ENCODE measurements at places on chromosomes 5 and 9.

- DNase-seq, result no peak
These were observed at the start of gene SMIM33 for GRCh38 chr5:139470821-139471300. TSS of gene SMIM33 (plus strand) at chr5:139471004. CDS start at chr5:139471122, 118 bp downstream.

DNA sequence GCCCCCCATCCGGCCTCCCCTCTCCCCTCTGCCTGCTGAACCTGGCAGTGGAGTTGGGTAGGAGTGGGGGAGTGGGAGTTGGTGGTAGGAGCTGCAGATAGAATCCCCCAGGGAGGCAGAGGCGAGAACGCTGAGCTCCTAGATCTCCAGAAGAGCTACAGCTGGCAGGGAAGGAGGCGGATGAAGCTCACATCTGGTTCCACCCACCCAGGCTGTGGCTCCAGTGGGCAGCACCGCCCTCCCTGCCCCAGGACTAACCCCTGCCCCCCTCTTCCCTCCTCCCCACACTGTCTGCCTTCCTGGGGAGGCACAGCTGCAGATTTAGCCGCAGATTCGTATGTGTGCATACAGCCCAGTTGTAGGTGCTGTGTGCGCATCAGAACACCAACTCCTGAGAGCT, 34.2 kb downstream of the C9orf50 start:
- no peak for DNase-seq

DNA sequence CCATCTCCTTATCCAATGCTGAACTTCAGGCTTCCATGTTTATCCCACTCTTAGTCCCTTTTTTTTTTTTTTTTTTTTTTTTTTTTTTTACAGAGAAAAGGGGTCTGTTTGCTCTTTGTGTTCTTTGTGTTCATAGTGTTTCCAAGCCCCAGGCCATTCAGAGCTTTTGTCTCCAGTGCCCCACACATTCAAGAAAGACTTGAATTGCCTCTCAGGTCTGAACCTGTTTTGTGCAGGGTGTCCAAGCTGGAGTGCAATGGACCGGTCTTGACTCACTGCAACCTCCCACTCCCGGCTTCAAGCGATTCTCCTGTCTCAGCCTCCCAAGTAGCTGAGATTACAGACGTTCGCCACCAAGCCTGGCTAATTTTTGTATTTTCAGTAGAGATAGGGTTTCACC, 191.2 kb downstream of the PALM2AKAP2 start:
- no peak for DNase-seq

- DNase-seq, result no peak
These were observed 95.9 kb upstream of the MVB12B start for GRCh38 chr9:126230692-126231091.

- DNase-seq, result no peak
These were observed 9.8 kb upstream of the UBE2D2 start for GRCh38 chr5:139551191-139551889.

DNA sequence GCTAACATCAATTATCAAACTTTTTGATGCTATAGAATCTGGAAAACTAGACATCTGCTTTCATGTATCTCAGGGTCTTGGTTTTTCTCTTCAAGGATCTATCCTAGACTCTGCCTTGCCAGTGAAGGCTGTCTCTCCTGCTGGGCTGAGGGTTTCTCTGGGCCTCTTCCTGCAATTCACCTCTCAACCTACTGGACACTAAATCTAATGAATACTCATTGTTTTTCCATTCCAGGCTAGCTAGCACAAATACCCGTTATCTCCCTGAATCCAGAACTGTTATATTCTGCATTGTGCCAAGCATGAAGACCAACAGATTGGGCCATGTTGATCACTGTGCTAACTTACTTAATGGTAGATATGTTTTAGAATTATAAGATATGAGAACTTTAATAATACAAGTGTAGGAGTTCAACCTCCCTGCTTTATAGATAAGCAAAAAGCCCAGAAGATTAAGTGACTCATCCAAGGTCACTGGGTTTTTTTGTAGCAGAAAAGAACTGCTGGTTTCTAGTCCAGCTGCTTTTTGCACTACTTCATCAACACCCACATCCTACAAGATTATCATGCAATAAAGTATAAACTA, 56.5 kb upstream of the RNF38 start:
- no peak for DNase-seq

- no peak for DNase-seq
These were observed 73.0 kb downstream of the ENC1 start for GRCh38 chr5:74567411-74567995.

DNA sequence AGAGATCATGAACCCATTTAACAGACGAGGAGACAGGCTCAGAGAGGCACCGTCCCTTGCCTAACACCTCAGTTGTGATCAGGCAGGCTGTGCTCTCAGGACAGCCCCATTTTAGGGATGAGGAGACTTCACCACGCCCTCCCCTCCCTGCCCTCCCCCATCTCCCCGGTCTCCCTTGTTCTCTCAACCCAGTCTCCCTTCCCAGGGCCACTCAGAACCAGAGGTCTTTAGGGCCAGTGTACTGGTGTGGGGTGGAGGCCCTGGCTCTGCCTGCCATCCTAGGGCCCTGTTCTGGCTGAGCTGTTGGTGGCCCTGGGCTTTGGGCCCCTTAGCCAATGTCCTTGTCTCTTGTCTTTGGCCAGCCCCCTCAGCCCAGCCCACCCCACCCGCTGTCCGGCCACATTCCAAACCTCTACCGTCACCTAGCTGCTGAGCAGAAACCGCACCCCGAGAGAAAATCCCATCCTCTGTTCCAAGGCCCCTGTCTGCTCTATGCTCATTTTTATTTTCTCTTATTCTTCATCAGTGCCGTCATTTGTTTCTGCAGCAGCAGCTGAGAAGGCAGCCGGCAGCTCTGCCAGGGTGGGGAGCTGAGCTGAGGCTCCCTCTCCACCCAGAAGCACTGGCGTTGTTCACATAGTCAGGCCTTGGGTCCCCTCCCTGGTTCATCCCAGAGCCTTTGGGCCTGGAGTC, 33.9 kb downstream of the OLFML2A start:
- no peak for DNase-seq

GRCh38 chr9:36816371-36816770, 217.7 kb downstream of the PAX5 start:
- DNase-seq, result no peak

GRCh38 chr9:126471084-126471624, 142.6 kb upstream of the LMX1B start:
- no peak for DNase-seq

- DNase-seq, result peak; percentile 47
These were observed 229.4 kb downstream of the DMAC1 start for GRCh38 chr9:7570107-7570720.

DNA sequence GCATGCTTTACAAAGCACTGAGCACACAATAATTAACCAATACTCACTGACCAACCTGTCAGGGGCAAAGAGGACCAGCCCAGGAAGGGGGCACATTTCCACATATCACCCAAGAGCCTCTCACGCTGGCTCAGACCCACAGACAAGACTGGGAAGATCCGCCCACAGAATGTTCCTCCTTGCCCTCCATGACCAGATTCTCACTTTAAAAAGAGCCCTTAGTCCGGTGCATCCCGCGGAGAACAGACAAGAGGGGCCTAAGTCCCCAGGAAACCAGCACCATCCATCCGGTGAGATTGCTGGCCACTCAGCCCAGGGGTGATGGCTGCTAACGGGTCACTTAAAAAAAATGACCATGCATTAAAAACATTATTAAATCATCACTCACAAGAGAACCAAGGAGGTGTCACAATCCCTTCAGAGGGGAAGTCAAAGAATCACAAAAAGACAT, 32.9 kb downstream of the SEMA4D start:
- DNase-seq, result no peak

GRCh38 chr9:129694243-129694646, 28.8 kb downstream of the PRRX2 start:
- DNase-seq, result no peak

GRCh38 chr9:101366038-101366756, 18.6 kb downstream of the BAAT start:
- DNase-seq, result no peak

- no peak for DNase-seq
These were observed 5.3 kb upstream of the IRX1 start for GRCh38 chr5:3590161-3590966.

DNA sequence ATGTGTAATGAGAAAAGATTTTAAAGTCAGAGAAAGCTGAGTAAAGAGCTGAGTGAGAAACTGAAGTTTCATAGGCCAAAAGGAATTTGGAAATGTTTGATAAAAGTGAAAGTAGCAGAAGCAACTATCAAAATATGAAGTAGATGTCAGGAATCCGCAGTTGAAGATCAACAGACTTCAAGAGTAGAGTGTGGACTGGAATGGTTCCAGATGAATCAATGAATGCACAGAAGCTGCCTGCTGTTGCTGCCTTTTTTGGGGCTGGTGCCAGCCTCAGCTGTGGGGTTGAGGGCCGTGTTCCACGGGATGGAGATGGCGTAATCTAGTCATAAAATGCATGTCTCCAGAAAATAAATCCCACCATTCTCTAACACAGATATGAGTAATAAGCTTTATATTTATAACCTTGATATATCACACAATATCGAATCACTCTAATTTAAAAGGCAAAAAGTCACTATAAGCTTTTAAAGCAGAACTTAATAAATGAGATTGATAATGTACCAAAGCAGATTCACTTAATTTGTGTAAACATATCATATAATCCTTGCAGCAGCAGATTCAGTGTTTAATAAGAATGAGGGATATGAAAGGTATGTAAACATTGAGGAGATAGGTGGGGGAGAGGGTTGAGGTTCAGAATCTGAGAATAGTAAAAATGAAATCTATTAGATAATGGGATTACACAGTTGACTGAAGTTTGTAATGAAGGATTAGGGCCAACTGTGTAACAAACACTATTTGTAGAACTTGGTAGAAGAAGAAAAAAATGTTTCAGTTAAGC, 652.3 kb upstream of the FTMT start:
- DNase-seq, result no peak

- DNase-seq, result no peak
These were observed 118.7 kb upstream of the BOD1 start for GRCh38 chr5:173735184-173735583.

GRCh38 chr5:151811593-151812321, 40.0 kb downstream of the G3BP1 start:
- DNase-seq, result no peak

DNA sequence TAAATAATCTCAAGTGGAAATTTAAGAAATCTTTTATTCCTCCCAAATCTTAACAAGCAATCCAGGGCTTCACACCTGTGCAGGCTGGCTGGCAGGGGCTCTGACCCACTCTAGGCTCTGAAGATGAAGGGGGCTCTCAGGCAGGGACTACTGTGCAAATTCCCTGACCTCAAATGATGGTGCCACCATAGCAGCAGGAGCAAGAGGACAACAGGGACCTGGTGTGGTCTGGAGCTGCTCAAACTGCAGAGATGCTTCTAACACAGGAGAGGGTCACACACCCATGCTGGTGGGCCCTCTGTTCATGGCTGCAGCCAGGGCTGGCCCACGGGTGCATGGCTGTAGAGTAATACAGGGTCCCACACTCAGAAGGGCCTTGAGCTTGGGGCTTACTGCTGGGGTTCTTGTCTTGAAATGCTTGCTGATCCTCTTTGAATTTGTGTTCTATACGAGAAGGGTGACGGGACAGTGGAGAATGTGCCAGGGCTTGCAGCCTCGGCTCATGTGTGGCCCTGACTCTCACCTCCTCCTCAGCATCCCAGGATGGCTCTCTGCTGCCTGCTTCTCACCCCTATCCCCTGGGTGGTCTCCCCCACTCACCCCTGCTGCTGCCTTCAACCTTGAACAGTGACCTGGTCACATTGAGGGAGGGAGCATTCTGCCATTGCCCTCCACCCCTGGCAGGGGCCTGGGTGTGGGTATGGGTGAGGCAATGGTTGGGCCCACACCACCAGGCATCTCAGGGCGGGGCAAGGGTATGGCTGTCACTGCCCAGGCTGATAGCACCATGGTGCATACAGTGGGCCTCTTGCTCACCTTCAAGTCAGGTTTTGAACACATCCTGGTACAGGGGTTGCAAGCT, 191.7 kb downstream of the FSTL4 start:
- no peak for DNase-seq

DNA sequence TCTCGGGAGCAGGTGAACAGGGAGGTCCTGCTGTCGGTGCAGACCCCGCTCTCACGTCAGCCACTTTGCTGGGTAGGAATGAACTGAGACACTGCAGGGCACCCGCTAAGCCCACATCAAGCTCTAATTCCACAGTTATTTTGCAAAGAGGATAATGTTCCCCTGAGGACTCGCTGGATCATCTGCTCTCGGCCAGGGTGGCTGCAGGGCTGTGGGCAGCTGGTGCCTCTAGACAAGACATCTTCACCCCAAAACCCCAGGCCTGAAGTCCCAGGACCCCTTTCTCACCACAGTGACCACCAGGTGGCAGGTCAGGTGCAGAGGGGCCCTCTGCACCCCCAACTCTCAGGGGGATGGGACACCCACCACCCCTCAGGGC, 135.1 kb upstream of the PPP1R26 start:
- no peak for DNase-seq

GRCh38 chr5:59745415-59745863, 148.1 kb downstream of the PDE4D start:
- no peak for DNase-seq

- DNase-seq, result no peak
These were observed 120.5 kb downstream of the SNX18 start for GRCh38 chr5:54638106-54638505.

DNA sequence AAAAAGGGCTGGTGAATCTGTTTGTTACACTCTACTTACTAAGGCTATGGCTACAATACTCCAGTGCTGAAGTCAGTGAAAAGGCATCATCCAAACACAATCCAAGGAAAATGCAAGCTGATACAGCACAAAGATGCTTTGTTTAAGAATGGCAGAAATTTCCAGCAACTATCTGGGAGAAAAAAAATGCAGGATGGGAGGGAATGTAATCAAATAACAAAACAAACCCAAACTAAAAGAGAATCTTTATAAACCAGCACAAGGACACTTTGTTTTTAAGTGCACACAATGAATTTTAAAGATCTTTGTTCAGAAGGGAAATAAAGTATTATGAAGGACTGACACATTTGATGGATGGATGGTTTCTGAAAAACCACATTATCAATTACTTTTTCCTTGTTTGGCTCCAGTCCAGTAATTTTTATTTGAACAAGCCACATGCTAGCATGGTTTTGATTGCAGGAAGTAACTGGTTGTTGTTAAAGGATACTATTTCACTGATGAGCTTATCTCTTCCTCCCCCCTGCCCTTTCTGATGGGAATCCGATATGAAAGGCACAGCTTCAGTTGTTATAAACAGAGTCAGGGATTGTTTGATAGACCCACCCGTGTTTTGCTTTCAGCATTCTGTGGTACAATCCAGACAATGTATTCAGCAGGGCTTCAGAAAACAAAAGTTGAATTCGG, 12.1 kb upstream of the TLE4 start:
- no peak for DNase-seq

DNA sequence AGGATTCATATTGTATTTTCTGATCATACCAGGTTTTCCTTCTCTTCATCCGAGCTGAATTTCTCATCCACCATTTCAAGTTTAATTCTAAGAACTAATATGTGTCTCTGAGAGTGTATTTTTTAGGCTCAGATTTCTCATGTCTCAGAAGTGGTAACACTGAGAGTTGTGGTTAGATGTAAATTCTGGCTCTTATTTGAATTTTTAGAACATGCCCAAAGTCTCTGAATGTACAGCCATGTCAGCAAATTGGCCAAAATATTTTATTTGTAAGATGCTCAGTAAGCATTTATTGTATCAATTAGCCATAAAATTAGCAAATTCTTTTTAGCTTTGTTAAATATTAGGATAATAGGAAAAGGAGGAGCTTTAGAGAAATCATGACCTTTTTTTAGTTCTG, 16.6 kb downstream of the SV2C start:
- DNase-seq, result no peak

GRCh38 chr9:5292141-5292540, 12.4 kb downstream of the RLN2 start:
- DNase-seq, result no peak

- no peak for DNase-seq
These were observed 23.1 kb upstream of the SLC9A3 start for GRCh38 chr5:547086-547924.

All from hypothalamus (tissue), 51 donors.